ENCODE measurements at places on chromosomes 3 and 15.

DNA sequence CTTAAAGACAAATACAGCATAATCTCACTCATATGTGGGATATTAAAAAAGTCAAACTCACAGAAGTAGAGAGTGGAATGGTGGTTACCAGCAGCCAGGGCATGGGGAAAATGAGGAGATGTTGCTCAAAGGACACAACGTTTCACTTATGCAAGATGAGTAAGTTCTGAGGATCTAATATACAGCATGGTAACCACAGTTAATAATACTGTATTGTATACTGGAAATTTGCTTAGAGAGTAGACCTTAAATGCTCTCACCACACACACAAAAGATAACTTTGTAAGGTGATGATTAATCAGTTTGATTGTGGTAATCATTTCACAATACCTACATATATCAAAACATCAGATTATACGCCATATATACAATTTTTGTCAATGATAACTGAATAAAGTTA, 60.0 kb downstream of the MYH15 start:
- no peak for DNase-seq

GRCh38 chr3:53709860-53710674, 136.2 kb downstream of the CHDH start:
- DNase-seq = peak; percentile 74

GRCh38 chr3:149442043-149442442, 32.5 kb upstream of the TM4SF4 start:
- no peak for DNase-seq

DNA sequence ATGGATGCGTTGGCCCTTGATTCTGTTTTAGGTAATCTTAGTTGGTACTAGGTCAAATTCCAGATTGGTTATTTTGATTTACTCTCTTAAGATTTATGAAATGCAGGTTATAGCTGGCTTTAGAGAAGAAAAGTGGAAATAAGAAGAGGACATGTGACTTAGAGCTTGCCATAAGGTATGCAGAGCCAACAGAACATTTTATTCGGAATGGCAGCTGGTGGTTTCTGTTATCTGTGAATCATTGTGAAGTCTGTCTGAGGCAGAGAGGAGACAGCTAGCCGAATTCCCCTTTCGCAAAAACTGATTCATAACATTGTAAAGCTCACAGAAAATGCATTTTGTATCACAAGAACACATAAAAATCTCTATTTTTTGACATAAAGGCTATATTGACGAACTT, 82.1 kb downstream of the FILIP1L start:
- no peak for DNase-seq

GRCh38 chr3:185532901-185533300, 19.5 kb downstream of the LIPH start:
- DNase-seq = no peak

DNA sequence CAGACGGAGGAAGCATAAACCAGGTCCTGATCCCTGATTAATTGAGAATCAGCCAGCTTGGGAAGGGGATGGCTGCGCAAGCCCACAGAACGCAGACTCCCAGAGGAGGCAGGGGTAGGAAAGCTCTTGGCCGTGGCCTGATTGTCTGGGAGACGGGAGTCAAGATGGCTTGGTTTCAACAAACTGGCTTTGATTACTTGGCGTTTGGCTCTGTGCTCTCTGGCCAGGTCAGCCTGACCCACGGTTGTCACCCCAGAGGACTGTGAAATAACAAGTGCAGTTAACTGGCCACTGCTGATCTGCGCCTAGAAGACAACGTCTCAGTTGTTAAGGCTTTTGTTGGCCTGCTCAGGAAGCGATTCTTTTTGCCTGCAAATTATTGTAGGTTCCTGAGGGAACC, 387.0 kb upstream of the PROK2 start:
- no peak for DNase-seq

All from activated CD4-positive, alpha-beta memory T cell treated with anti-CD3 and anti-CD28 coated beads for 36 hours (primary cell).